Activated CD4-positive, alpha-beta memory T cell treated with anti-CD3 and anti-CD28 coated beads, Interleukin-2, amount 10 ng/mL, durations not matched to agents 7 days and 5 days (primary cell): ENCODE measurements at places on chromosomes 12 and 14.

GRCh38 chr12:116695464-116695725 is 42.5 kb downstream of the SPRING1 start:
- no peak for DNase-seq

GRCh38 chr12:40216516-40217288 is 8.1 kb upstream of the LRRK2 start:
- DNase-seq, result no peak

- no peak for DNase-seq
Measured at GRCh38 chr12:123037791-123038190, 57.3 kb downstream of the ARL6IP4 start.

- DNase-seq, result no peak
Measured at GRCh38 chr12:84502180-84502860, 410.3 kb downstream of the SLC6A15 start.

- no peak for DNase-seq
Measured at GRCh38 chr12:90181216-90181615, 472.6 kb upstream of the ATP2B1 start.
